Left kidney (tissue), 8 donors: ENCODE measurements at places on chromosomes 2 and 18.
A peak's percentile ranks its signal among the peaks of the same experiment; 100 is the strongest.

DNA sequence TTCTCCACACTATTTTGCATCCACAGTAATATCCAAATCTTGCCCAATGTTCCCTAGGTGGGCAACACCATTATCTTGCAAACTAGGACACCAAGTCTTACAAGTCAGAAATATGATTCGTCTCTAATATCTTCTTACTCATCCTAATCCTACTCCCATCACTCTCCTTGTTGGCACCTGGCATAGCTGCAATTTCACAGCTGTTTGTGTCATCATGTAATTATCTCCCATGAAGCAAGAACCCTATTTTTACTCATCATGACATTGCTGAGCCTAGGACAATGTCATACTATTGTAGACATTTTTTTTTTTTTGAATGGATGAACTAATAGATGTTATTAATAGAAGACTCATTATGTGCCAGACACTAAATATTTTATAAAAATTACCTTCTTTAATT, 91.3 kb upstream of the CCDC141 start:
- no peak for DNase-seq

DNA sequence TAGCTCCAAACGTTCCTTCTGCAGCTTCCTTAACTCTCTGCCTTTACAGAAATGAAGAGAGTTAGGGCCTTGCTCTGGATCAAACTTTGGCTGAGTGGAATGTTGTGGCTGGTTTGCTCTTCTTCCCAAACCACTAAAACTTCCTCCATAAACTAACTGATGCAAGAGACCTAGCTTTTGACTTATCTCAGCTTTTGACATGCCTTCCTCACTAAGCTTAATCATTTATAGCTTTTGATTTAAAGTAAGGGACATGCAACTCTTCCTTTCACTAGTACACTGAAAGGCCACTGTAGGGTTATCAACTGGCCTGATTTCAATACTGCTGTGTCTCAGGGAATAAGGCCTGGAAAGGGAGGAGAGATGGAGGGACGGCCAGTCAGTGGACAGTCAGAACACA, 8.3 kb downstream of the PXDN start:
- DNase-seq: no peak

DNA sequence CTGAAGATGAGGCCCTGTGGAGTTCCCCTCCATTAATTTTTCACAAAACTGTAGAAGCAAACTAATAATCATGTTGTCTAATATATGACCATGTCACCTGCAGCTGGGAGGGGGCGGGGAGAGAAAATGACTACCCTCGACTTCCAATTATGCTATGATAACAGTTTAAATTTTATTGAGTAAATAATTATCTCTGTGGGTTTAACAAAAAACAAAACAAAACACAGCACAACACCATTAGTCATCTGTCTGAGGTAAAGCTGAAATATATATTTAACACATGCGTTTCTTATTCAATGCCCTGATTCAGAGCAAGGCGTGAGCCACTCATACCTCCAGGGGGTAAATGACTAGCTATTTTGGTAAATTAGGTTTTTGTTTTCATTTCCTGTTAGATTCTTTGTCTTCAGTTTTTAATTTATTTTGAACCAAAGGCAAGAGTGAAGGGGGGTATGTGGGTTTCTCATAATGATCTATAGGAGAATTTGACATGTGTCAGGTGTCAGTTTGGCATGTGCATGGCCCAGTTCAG, 77.4 kb upstream of the ZCCHC2 start:
- no peak for DNase-seq

GRCh38 chr18:49628119-49628518, 66.3 kb downstream of the LIPG start:
- no peak for DNase-seq

GRCh38 chr18:63298400-63299365, 20.9 kb downstream of the BCL2 start:
- no peak for DNase-seq

GRCh38 chr2:240200230-240201051, 60.0 kb upstream of the OTOS start:
- peak; percentile 65 for DNase-seq

- DNase-seq: no peak
These were observed 56.3 kb upstream of the SPOPL start for GRCh38 chr2:138445227-138445626.

- DNase-seq: no peak
These were observed 216.6 kb downstream of the ZBTB7C start for GRCh38 chr18:48192542-48192941.

DNA sequence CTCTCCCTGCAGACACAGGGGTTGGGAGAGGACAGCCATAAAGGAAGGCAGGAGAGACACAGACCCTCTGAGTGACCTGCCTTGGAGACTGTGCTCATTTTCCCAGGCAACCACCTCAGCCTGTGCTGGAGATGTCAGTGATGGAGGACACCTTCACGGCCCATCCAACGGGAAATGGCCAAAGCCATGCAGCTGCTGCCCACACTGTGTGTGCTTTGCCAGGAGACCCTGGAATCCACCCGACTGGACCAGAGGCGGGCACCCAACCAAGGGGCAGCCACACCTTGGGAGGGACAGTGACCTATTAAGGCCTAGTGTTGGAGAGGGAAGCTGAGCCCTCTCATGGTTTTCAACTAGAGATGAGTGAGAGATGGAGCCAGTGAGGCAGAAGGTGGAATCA, 192.5 kb downstream of the SMAD2 start:
- no peak for DNase-seq

DNA sequence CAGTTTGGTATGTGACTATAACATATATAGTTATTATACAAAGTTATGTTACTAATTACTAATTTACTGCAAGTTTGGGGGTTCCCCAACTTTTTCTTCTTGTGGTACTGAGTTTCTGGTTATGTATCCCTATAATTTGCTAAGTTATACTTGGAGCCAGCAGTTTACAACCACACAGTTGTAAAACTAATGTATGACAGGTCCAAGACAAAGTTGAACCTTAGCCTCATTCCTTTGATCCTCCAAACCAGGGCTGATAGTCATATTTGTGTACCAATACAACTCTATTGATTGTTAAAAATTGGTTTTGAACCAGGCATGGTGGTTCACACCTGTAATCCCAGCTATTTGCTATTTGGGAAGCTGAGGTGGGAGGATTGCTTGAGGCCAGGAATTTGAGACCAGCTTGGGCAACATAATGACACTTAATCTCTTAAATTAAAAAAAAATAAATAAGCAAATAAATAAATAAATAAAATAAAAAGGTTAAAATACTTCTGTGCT, 24.3 kb downstream of the RELCH start:
- DNase-seq: no peak

DNA sequence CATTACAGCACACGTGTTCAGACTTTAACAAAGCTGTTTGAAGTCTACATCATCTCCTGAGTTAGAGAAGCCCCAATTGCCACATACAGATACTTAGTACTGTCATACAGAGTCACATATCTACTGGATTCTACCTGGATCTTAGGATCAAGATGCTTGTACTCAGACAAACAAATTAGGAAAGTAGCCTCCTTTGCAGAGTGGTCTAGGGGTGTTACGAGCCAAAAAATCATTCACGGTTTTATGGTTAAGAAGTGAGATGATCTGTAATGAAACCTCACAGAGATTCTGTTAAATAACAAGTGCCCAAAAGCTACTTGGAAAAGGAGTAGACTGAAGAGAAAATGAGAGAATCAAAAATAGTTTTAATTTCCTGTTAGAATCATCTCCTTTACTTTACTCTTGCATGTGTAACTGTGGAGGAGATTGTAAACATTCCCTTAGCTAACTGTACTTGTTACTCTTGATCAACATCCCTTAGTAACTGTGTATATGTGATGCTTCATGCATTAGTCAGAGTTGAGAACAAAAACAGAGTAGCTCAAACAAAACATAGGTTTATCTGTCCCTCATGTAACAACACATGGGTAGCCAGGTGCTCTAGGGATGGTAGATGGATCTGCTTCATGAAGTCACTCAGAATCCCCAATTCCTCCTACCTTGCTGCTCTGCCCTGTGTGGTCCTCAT, 16.4 kb upstream of the IL1RL1 start:
- DNase-seq: no peak

DNA sequence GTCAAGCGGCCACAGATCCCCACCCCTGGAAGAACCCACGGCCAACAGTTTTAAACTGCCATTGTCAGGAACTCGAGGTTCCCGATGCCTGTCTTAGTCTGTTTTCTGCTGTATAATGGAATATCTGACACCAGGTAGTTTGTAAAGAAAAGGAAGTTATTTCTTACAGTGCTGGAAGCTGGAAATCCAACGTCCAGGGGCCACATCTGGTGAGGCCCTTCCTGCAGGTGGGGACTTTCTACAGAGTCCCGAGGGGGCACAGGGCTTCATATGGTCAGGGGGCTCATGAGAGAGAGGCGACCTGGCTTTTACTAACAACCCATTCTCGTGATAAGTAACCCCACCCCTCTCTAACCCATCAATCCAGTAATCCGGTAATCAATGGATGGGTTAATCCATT, 501.6 kb upstream of the MYT1L start:
- no peak for DNase-seq

DNA sequence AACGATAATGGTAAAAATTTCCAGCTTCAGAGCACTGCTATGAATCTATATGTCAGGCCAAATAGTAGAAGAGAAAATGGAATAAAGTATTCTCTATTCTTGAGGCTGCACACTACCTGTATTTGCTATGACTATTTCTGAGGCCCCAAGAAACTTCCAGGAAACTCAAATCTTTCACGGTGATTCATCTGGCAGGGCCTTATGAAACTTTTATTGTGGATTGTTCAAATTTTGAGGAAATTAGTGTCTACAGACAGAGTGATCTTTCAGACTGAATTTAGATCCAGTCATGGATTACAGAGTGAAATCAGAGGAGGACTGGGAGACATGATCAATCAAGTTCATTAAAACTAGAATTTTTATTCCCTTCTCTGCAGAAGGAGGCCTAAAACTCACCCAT, 4.1 kb upstream of the VSNL1 start:
- no peak for DNase-seq

DNA sequence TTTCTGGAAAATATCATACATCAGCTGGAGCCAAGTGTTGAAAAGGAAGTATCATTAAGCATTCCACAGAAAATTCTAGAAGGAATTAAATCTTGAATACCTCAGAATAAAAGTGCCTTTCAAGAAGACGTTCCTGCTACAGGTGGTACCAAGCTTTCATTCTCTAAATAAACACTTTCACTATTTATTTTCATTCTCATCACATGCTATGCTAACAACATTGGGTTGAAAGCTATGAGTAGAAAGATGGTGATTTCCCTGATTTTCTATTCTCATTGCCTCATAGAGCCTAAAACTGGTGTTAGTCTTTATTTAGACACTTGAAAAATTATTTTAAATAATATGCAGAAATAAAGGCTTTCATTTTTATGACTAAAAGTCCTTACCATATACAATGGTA, 324.7 kb downstream of the LRP1B start:
- no peak for DNase-seq

DNA sequence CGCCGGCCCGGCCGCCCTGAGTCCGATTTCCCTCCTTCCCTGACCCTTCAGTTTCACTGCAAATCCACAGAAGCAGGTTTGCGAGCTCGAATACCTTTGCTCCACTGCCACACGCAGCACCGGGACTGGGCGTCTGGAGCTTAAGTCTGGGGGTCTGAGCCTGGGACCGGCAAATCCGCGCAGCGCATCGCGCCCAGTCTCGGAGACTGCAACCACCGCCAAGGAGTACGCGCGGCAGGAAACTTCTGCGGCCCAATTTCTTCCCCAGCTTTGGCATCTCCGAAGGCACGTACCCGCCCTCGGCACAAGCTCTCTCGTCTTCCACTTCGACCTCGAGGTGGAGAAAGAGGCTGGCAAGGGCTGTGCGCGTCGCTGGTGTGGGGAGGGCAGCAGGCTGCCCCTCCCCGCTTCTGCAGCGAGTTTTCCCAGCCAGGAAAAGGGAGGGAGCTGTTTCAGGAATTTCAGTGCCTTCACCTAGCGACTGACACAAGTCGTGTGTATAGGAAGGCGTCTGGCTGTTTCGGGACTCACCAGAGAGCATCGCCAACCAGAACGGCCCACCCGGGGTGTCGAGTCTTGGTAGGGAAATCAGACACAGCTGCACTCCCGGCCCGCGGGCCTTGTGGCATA, 4.6 kb downstream of the SIX2 start:
- no peak for DNase-seq

DNA sequence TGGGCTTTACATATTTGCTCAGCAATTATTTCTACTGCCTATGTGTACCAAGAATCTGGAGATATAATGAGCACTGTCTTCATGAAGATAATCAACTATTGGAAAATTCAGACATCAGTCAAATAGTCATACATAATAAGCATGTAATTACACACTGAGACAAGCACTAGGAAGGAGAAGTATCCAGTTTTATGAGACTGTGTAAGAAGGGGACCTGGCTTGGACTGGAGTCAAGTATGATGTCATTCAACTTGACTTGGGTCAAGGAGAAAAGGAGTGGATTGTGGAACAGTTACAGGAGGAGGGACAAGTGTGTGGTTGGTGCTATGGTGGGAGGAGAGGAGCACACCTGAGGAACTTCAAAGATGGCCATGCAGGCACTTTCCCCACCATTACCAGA, 419.8 kb upstream of the TRIB2 start:
- DNase-seq: no peak

DNA sequence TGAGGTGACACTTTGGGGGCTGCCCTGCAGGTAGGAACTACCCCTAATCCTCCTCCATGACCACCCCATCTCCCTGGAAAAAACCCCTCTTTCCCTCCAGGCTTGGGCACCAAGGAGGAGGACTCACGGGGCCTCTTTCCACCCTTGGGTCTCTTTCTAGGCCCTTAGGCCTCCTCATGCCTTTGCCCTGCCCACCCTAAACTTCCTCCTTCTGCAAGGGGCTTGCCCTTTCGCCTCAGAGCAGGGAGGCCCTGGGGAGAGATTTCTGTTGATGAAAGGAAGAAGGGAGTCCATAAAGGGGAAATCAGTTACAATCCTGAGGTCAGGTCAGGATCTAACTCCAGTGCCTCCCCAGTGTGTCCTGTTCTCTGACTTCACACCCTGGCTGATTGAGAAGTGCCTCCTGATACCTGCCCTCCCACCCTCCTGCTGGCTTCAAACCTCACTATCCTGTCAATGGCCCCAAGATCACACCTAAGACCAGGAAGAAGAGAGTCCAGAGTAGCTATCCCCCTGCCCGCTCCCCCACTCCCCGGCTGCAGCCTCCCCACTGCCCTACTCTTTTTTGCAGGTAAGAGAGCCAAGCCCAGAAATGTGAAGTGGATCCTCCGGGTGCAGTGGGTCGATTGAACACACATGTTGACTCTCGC, 16.7 kb upstream of the TNS1 start:
- DNase-seq: no peak

GRCh38 chr2:63432373-63432772, 155.9 kb downstream of the WDPCP start:
- DNase-seq: no peak

DNA sequence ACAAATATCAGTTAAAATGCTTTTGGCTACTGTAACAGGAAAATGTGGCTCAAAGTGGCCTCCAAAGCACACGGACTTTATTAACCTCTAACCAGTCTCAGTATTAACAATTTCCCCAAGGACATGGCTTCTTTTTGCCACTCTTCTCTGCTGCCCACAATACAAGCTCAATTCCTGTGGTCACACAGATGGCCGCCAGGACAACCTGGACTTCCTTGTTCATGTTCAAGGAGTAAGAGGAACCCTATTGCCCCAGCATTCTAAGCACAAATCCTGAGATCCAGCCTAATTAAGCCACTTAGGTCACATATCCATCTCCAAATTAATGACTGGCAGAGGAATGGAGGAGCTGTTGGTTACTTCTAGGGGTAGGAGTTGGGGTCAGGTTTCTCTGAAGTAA, 38.2 kb downstream of the AOX1 start:
- no peak for DNase-seq

- no peak for DNase-seq
These were observed 15.0 kb downstream of the ZC3H8 start for GRCh38 chr2:112239862-112240261.

GRCh38 chr2:182883451-182883850, 17.0 kb upstream of the FRZB start:
- no peak for DNase-seq

- DNase-seq: no peak
These were observed 40.0 kb downstream of the MOGAT1 start for GRCh38 chr2:222711315-222711940.
